Fibroblast of skin of left biceps (primary cell): ENCODE measurements at places on chromosomes 2 and 18.

DNA sequence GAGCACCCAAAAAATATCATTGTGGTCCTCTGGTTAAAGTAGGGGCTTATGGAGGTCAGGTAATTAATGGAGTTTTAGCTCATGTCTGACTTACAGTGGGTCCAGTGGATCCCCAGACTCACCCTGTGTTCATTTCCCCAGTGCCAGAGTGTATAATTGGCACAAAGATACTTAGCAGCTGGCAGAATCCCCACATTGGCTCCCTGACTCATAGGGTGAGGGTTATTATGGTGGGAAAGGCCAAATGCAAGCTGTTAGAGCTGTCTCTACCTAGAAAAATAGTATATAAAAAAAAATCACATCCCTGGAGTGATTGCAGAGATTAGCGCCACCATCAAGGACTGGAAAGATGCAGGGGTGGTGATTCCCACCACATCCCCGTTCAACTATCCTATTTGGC, 1067.6 kb upstream of the ACVR2A start:
- no peak for DNase-seq

GRCh38 chr18:7980136-7980535, 413.0 kb downstream of the PTPRM start:
- DNase-seq, result no peak

DNA sequence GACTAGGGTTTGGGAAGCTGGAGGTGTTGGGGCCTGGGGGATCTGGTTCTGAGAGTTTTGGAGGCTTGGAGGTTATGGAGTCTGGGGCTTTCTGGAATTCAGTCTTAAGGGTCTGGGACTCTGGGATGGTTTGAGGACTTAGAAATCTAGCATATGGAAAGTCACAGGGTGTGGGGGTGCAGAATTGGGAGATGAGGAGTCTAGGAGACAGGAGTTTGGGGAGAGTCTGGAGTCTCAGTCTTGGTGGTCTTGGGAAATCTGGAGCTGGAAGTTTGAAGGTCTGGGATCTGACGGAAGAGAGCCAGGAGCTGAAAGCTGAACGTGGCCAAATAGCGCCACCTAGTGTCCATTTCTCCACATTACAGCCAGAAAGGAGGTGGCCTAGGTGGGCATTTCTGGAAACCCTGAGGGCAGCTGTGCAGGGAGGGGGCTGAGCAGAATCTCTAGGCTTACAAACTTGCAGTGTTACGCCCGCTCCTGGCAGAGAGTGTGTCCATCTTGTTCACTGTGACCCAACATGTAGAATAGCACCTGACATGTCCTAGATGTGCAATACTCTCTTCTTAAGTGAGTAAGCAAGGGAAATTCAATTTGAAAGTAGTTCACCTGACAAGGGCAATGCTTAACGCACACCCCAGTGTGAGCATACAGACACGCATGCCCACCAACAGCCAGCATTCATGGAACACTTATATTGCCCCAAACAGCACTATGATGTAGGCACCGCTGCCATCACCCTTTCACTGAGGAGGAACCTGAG, 204.8 kb downstream of the TFCP2L1 start:
- peak; percentile 16 for DNase-seq

GRCh38 chr2:95026471-95027368, 1.2 kb downstream of the MAL start:
- DNase-seq, result no peak

DNA sequence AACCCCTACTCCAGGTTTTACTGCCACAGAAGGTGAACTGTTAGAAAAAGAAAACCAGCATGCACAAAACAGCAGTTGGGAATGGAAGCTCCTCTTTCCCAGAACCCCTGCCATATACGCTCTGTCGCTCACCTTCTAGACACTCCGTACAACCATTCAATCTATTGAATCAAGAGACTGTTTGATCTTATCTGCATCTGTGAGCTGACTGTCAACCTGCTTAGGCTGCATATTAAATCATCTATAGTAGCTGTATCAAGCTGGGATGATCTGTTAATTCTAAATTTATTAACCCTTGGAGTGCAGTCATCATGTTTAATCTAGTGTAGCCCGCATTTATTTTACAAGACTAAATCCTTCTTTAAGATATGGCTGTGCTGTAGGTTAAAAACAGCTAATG, 13.6 kb upstream of the BCL11A start:
- no peak for DNase-seq

DNA sequence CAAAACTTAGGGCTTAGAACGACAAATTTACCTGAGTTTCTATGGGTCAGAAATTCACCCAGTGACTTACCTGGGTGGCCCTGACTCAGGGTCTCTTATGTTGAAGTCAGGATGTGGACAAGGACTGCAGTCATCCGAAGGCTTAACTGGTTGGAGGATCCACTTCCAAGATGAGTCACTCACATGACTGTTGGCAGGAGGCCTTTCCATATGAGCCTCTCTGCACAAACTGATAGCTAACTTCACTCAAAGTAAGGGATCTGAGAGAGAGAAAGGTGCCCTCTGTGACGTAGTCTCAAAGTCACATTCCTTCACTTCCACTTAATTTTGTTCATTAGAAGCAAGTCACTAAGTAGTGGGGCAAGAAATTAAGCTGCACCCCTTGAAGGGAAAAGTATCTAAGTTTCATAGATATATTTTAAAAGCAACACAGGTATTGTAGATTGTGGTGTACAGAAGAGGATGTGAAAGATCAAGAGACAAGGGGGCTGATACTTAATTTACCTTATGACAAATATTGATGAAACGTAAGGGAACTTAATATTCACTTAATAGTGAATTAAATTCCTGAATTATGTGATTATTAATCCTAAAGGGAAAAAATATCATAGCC, 48.4 kb downstream of the TANK start:
- DNase-seq, result peak; percentile 32

- DNase-seq, result peak; percentile 60
These were observed 479.7 kb downstream of the PARD3B start for GRCh38 chr2:205024822-205025518.

DNA sequence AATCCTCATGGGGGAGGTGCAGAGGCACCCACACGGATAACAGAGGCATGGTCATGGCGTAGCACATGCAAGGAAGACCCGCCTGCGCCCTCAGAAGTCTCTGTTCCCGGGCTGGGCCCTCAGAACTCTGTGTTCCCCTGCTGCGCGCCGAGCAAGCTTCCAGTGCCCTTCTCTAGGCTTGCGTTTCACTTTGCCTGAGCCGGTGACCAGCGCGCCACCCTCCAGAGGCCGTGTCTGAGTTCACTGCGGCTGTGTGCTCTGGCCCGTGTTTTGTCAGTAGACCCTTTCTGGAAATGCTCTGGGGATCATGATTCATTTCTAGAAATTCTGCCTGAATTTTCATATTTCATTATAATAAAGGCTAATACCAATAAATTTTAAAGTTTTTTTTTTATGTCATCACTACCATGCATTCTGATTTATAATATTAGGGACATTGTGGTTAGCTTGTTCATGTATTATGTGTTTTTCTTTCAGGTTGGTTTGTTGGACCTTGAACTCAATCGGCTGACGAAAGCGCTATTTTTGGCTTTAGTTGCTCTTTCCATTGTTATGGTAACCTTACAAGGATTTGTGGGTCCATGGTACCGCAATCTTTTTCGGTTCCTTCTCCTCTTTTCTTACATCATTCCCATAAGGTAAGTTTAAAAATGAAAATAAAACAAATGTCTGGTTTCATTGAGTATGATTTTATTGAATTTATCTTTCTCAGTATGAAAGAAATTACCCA, 142.7 kb upstream of the NFATC1 start:
- no peak for DNase-seq

DNA sequence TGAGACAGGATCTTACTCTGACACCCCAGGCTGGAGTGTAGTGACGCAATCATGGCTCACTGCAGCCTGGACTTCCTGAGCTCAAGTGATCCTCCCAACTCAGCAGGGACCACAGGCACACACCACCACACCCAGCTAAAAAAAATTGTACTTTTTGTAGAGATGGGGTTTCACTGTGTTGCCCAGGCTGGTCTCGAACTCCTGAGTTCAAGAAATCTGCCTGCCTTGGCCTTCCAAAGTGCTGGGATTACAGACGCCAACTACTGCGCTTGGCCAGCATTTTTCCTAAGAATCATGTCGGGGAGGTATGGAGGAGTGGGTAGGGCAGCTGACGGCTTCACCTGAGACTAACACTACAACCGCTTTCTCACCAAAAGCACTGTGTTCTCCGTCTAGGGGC, 50.4 kb downstream of the CYP26B1 start:
- no peak for DNase-seq

DNA sequence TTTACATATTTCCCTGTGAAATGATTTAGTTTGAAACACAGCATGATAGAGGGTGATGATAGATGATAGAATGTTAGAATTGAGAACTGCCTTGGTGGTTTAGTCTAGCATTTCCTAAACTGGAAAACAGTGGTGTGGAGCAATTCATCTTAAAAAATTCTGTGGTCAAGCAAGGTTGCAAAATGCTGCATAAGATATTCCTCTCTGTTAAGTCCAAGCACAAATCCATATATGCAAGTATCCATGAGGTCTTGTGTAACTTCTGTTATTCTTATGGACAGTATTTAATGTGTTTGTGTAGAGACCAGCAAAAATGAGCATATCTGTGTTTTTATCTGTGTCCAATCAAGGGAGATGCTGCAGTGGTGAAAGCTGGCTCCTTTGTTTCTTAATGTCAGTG, 30.0 kb downstream of the CPS1 start:
- no peak for DNase-seq
